Left renal cortex interstitium (tissue), 4 donors: ENCODE measurements at places on chromosomes 7 and 10.

DNA sequence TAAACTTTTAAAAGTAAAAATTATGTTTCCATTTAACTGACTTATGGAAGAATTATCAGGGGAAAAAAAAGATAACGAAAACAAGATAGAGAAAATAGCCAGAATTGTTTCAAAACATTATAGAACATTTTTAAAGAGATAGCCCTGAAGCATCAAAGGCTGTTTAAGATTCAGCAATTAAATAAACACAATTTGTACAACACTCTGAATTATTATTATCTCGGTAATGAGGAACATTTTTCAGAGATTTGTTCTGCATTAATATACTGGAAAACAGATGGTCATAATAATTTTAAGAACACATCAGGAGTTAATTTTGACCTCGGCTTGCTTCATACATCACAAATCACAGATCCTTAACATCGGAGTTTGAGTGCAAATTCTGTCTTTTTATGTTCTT, 643.8 kb downstream of the SORCS1 start:
- no peak for DNase-seq

DNA sequence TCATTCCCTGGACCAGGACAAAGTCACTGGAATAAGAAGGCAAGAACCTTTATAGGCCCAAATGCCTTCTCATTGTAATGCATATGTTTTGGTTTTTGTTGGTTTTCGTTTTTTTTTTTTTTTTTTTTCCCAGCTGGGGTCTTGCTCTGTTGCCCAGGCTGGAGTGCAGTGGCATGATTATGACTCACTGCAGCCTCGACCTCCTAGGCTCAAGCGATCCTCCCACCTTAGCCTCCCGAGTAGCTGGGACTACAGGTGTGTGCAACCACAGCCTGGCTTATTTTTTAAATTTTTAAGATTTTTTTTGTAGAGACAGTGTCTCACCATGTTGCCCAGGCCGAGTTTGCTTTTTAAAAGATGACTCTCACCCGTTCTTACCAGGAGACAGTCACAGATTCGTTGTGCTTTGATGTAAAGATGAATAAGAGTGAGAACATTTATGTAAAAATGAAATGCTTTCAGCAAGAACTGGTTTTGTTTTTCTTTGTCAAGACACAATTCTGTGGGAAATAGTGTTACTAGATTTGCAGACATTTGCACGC, 7.6 kb downstream of the IQCE start:
- DNase-seq = no peak

GRCh38 chr10:97737770-97738265, 890 bp downstream of the ZFYVE27 start:
- no peak for DNase-seq

GRCh38 chr7:76165973-76166403, 35.7 kb upstream of the SRRM3 start:
- no peak for DNase-seq

DNA sequence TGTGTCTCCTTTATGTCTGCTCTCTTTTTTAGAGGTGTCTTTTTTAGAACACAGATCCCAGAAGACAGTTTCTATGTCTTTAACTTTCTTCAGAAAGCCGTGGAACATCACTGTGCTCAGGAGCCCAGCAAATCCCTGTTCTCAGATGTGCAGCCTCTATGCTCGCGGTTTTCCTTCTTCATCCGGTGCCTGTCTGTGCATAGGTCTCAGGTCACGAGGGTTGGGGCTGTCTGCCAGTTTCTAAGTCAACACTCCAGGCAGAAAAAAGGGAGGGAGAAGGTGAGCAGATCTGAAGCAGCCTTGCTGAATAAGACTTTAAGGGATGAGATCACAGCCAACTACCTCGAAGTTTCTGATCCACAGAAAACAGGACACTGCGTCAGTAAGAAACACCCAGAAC, 68.5 kb downstream of the CRTAC1 start:
- no peak for DNase-seq

DNA sequence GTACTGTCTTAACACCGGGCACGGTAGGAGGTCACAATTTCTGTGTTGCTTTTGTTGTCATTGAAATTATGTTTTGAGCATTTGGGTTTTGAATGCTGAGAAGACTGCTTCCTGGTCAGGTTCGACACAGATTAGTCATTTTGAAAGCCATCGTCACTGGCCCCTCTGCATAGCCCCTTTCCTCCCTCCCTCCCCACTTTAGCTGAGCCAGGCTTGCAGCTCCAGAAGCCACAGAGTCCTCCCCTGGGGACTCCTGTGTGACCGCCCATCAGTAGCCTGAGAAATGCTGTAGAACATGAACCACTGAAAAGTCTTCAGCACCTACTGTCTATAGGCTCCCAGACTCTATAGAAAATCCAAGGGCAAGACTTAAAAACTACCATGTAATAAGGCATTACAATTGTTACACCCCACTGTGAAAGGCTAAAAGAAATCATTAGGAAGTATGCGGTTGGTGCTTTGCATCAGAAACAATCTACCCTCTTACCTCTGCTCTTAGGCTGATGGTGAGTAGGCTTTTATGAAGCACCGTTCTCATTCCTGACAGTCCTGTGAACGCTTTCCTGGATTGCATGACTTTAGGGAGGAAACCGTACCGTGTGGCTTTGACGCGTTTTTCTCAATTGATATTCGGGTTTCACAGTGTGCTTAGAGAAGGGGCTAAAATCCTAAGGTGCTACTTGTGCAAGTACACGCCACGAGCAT, 24.8 kb downstream of the JCAD start:
- DNase-seq = no peak

DNA sequence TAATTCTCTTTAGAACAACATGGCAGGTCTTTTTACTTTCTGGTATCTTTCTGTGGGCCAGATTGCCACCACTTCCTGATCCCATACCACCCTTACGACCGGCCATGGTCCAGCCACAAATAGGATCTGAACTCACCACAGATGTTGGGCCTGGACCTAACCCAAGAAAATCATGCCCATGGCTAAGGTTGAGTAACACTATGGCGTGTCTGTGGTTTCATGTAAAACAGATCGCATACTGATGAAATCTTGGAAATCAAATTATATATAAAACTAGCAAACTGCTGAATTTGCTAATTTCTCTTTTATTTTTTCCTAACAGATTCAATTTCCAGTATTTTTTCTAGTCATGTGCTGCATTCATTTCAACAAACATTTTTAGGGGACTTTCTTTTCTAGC, 77.2 kb downstream of the CH25H start:
- no peak for DNase-seq

DNA sequence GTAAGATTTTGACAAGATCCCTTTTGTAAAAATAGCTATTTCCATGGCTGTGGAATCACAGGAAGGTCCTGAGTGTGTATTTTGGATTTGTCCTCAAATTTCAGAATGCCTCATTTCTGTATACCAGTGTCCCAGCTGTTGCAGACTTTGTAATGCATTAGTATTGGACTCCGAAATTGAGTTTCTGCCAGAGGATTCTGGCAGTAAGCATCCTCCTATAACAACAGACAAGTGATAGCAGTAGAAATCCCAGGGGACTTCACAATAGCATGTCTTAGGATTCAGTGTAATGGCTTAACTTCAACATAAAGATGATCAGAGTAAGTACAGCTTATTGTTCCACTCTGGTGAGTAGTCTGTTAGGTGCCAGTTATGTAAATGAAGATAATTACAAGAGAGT, 104.6 kb downstream of the FOXP2 start:
- DNase-seq = no peak

DNA sequence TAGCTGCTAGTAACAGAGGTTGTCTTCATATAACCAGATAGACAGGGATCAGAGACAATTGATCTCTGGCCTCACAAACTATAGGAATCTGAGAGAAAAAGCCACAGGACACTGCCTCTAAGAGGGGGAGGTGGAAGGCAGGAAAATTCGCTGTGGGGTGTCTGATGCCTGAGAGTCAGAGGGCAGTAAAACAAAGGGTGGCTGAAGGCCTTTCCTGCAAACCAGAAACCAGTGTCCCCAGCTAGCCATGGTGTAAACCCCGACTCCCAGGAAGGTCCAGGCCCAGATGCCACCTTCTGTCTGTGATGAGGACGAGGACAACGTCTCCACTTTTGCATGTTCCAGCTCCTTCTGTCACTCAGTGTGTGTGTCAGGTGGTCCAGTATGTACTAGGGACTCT, 215.1 kb downstream of the ADARB2 start:
- DNase-seq = no peak

DNA sequence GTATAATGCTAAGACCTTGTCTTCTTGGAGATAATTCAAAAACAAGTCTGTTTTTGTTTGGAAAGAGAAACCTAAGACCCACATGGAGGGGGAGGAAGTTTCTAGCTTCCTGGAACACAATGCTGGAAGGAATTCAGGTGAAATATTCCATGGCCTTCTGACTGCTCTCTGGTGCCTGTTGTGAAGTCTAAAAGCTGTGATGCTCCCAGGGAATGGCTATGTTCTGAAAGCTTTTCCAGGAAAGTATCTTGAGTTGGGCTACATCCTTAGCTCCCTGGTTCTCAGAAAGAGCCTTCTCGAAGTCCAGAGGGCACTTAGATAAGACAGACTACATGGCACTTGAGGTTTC, 12.5 kb upstream of the PFKP start:
- DNase-seq = no peak

- DNase-seq = no peak
Observed at GRCh38 chr7:23385140-23385539, 85.2 kb downstream of the IGF2BP3 start.

- DNase-seq = no peak
Observed at GRCh38 chr10:65341323-65341925, 1584.4 kb upstream of the LRRTM3 start.
